ENCODE measurements at places on chromosomes 12 and 14. TPM values are rescaled to one million over a fixed set of nuclear protein-coding genes. Genes with fewer than 3 reads are reported as not detected.

The TAS2R30 gene
- 0.23 TPM for polyA plus RNA-seq

DNA sequence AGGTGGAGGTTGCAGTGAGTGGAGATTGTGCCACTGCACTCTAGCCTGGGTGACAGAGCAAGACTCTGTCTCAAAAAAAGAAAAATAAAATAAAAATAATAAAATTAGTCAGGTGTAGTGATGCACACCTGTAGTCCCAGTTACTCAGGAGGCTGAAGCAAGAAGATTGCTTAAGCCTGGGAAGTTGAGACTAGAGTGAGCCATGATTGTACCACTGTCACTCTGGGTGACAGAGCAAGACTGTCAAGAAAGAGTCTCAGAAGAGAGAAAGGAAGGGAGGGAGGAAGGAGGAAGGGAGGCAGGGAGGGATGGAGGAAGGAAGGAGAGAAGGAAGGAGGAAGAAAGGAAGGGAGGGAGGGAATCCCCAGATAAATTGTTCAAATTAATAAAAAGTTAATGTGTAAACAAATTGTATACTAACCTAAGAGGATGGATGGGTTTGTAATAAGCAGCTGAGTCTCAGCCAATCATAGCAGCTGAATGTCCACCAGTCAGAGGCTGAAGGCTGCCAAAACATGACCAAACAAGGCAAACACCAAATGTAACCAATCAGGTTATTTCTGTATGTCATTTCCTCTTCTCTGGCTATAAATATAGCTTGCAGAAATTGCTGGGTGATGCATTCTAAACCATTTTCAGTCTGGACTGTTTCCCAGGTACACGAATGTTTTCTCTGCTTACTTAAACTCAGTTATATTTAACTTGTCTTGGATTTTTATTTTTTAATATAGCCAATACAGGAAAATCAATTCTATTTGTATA, 6.1 kb upstream of the CDCA4 start:
- DNase-seq = no peak

DNA sequence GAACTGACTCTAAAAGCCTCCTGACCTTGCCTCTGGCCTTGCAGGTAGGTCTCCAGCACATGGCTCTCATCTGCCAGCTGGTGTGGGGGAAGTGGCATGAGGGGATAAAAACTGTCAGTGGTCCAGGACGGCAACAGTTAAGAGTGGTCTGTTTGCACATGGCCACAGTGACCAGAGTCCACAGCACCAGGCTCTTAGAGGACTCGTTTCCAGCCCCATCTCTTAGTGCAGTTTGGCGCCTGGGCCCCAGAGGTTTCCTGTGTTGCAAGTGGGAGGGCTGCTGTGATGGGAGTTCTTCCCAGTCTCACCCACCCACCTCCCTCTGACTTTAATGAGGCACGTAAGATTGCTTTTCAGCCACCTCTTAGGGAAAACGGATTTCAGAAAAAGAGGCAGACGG, 37.0 kb downstream of the APPL2 start:
- no peak for DNase-seq

- DNase-seq = no peak
Observed at GRCh38 chr12:50508970-50509663, 4.3 kb downstream of the DIP2B start.

The SLC6A15 gene
- polyA plus RNA-seq = 0.80 TPM

- no peak for DNase-seq
Observed at GRCh38 chr14:30210630-30211029, 283.0 kb upstream of the PRKD1 start.

- no peak for DNase-seq
Observed at GRCh38 chr12:42468341-42468821, 121.2 kb downstream of the PRICKLE1 start.

The PTPRO gene
- 186 TPM for polyA plus RNA-seq

DNA sequence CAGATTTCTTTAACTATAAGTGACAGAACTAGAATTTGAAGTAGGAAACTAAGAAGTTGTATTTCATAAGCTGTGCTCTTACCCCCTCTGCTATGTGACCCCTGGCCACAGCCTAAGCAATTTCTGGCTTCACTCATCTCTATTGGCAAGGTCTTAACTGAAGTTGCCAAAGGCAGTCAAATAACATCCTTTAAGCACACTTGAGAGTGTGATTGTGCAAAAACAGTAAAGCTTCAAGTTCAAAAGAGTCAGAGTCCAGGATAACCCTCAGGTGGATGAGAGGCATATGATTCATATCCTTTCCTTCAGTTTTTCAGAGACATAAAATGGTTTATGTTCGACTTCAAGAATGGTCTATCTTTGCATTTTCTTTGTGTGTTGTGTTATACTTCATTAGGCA, 45.2 kb downstream of the GRIP1 start:
- DNase-seq = no peak

GRCh38 chr12:8970432-8970831, 18.9 kb upstream of the KLRG1 start:
- no peak for DNase-seq

DNA sequence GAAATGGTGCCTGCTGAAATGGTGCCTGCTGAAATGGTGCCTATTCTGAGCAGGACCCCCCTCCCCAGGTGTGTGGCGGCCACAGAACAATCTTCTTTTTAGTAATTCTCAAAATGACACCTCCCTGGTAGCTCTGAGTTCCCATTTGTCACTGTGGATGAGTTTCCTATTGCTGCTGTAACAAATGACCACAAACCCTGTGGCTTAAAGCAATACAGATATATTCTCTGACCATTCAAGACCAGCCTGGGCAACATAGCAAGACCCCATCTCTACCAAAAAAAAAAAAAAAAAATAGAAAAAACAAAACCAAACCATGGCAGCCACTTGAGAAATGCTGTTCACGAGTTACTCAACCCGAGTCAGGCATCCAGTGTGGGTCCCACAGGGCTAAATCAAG, 7.9 kb downstream of the ACADS start:
- no peak for DNase-seq

DNA sequence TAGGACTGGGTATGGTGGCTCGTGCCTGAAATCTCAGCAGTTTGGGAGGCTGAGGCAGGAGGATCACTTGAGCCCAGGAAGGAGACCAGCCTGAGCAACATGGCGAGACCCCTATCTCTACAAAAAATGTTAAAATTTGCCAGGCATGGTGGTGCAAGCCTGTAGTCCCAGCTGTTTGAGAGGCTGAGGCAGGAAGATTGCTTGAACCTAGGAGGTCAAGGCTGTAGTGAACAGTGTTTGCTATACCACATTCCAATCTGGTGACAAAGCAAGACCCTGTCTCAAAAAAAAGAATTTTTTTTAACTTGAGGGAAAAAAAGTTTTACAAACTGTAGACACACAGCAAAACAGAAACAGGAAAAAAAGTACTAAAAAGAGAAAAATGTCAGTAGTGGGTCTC, 2.3 kb upstream of the MAP3K9 start:
- DNase-seq = no peak

The THTPA gene
- polyA plus RNA-seq = 19.2 TPM

DNA sequence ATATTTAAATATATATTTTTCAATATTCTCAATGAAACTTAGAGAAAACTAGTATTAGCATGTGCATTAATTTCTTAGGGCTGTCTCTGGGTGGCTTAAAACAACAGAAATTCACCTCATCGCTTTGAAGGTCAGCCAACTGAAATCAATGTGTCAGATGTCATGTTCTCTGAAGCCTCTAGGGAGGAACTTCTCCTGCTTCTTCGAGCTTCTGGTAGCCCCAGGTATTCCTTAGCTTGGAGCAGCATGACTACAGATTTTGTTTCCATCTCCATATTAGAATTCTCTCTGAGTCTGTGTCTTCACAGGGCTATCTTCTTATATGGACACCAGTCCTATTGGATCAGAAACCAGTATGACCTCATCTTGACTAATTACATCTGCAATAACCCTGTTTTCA, 221.5 kb downstream of the PDZRN4 start:
- DNase-seq = no peak
